ENCODE measurements at places on chromosomes 1 and 21. TPM values are rescaled to one million over a fixed set of nuclear protein-coding genes. Genes with fewer than 3 reads are reported as not detected.

Gene RAP1GAP
- total RNA-seq, result 0.31 TPM

Gene GSTM1
- 11.5 TPM for total RNA-seq

Gene PTPRU
- total RNA-seq, result not detected

DNA sequence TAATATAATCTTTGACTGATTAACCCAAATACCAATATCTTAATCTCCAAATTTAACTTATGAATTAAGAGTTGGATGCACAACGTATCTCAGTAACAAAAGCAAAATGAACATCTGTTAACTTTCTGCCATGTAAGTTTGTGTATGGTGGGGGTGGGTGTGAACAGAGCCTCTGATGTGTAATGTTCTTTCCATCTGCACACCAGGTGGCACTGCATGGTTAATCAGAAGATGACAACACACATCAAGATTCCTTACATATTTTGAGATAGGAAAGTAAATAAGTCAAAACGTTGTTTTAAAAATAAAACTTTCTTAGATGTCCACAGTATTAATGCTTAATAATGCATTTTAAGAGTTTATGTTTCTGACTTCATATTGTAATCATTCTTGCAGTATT lies 251.9 kb downstream of the DPYD start:
- DNase-seq, result no peak

DNA sequence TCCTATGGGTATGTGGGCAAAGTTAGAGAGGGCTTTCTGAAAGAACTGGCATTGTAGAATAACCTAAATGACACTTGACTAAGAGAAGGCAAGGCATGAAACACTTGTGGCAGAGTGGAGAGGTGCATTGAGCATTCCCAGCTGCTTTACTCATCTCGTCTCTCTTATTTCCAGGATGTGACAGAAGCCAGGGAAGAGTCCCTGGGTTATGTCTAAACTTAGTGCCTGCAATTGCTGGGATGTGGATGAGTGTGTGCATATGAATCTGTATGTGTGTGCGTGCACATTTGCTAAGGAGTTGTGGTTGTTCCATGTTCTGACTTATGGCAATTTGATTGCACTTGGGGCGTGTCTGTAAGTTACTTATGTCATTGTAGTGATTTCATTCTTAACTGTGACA lies 1326.5 kb upstream of the B3GALT2 start:
- no peak for DNase-seq

DNA sequence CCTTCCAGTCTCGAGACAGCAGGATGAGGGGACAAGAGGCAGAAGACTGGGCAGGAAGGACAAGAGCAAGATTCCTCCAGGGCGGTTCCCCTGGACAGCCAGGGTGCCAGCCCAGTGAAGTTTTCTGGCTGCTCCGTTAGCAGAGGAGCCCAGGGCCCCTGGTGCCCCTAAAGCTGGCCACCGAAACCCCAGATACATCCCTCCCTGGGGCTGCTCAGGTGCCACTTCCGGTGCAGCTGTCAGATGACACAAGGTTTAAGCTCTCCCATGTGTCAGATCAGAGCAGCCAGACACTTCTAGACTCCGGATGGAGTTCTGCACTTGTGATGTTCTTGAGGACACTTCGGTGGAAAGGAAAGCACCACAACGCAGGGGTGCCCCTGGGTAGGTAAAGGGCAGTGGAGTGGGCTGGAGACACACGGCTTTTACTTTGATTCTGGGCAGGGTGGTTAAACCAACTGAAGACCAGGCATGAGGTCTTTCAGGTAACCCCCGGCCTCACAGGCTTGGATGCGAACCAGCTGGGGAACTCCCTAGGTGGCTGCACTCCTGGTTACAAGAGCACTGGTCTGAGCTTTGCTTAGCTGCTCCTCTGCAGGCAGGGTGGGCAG lies 85.7 kb downstream of the ITPKB start:
- peak; percentile 72 for DNase-seq

Gene CBR1
- 4.5 TPM for total RNA-seq

DNA sequence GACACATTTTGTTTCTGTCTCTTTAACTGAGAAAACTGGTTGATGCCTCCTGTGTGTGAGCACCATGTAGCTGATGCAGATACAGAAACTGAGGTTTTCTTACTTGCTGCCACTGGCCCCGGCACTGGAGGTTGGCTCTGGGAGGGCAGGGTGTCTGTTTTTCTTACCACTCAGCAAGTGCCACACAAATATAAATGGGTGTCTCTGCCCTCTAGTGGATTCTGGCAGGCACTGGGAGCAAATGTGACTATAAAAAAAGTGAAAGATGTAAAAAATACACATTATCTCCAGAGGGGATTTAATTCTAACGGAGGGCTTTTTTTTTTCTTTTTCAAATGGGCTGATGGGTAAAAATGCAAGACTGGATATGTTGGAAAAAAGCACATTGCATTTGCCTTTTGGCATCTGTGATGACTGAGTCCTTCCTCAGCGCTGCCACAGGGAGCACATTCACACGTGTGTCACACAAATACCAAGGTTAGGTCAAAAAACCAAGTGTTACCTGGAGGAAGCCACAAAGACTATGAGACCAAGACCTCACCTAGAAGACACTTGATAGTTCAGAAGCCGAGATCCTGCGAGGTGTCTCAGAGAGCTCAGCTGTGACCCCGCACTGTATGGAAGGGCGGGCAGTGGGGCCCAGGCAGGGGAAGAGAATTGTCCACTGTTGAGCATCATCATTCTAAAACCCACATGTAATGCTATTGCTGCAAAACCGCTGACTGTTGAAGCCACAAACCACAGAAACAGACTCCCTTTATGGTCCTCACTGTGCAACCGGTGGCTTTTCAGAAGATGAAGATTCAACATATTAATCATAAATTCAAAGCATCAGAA lies 18.9 kb downstream of the PGBD2 start:
- DNase-seq, result no peak

Gene OPTC
- total RNA-seq, result not detected

Gene F5
- 0.30 TPM for total RNA-seq

Gene FCRLB
- 0.24 TPM for total RNA-seq

GRCh38 chr1:225541383-225541782 lies 111.5 kb downstream of the ENAH start:
- no peak for DNase-seq

GRCh38 chr1:110916669-110917306 lies 43.8 kb downstream of the CD53 start:
- DNase-seq, result peak; percentile 26

Gene AMY2A
- not detected for total RNA-seq

Gene NBPF10
- 1.8 TPM for total RNA-seq
